NCI-H1694 treated with DMSO at 0.1 percent for 48 hours (cell line): ENCODE measurements at places on chromosomes 16 and 17.

DNA sequence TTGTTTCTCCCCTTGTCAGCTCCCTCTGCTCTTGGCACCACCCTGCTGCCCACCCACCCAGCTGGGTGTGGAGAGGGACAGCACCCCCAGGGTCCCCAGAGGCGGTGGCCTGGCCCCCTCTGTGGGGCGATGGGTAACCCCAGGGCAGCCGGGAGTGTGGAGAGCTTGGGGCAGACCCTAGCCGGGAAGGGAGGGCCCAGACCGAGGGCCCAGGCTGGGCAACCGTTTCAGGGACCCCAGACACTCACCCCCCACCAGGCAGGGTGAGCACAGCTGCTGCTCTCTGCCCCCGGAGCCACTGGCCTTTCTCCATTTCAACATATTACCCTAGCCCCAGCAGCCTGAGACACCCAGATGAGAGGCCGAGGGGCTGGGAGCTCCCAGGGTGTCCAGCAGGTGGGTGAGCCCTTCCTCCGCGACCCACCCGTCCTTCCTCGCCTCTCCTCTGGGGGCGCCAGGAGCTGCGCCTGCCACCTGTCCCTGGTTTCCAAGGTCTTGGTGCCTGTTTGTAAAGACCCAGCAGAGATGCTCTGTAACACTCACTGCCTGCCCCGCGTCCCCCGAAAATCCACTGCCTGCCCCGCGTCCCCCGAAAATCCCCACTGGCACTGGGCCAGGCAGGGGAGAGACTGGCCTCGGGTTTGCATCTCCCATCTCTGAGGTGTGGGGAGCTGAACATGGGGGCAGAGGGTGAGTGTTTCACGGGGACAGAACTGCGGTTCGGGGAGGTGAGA, 45.4 kb downstream of the BAHCC1 start:
- DNase-seq: peak; percentile 66

GRCh38 chr17:3221850-3222249, 14.4 kb downstream of the OR1A1 start:
- no peak for DNase-seq

DNA sequence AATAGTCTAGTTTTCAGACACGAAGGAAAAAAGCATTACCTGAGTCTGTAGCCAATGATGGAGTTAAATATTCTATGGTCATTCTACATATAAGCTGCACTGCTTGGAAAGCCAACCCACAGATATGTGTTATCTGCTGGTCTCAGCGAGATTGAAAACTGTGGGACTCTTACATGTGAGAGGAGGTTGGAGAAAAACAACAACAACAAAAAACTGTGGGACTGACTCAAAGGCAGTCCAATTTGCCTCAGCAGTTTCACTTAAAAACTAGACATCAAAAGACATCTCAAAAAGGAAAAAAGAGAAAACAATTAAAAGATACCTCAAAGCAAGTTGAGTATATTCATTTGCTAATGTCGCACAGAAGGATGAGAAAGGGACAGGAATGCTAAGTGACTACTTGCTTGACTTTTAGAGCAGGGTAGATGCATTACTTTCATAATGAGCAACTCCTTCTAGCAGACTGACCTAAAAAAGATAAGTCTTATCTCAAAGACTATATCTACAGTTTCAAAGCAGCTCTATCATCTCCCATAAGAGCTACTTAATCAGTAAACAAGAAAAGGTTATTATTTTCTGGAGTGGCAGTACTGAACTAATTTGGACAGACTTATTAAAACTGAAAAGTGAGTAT, 35.5 kb upstream of the ITGA2B start:
- no peak for DNase-seq

DNA sequence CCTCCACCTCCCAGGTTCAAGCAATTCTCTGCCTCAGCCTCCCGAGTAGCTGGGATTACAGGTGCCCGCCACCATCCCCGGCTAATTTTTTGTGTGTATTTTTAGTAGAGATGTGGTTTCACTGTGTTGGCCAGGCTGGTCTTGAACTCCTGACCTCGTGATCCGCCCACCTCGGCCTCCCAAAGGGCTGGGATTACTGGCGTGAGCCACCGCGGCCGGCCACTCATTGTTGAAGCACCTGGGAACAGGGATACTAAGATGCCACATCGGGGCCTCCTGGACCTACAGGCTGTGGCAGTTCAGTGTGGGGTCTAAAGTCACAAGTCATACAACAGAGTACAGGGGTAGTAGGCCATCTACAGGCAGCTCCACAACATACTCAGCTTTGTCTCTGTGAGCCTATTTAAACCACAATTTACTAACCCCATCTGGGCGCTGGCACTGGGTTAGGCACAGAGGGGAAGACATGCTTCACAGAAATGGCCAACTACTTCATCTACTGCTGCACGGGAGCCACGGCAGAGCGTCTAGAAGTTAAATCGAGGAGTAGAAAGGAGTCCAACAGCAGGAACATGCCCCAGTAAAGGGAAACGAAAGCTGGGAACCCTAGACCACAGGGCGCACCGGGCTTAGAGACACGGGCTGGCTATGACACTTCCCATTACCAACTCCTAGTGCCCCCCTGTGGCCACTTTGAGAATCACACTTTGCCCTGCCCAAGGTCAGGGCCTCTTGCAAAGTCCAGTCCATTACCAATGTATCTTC, 4.3 kb downstream of the VAMP2 start:
- DNase-seq: peak; percentile 75

DNA sequence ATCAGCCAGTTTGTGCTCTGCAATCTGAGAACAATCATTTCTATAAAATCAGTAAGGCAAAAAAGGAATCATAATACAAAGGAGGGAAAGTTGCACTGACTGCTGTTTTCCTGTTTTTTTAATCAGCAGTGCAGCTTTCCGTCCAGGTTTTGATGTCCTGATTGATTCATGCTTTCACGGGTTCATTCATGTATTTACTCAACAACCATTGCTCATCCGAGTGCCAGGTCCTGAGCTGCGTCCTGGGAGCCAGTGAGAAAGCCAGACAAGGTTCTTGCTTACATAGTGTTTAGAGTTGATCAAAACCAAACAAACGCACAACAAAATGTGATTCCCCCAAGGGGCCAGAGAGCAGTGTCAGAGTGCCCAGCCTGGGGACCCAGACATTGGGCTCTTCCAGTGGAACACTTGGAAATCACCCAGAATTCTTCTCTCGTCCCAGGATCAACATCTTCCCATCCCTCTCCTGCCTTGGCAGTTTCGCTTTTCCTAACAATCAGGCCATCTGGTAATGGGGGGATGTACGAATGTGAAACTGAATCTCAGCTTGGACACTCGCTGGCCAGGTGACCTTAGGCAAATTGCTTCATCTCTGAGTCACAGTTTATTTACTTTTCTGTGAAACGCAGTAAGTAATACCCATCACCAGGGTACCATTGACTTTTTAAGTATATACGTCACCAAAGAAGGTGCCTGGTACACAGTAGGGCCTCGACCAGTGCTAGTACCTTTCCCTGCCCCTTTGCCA, 13.3 kb upstream of the C1QL1 start:
- DNase-seq: no peak

DNA sequence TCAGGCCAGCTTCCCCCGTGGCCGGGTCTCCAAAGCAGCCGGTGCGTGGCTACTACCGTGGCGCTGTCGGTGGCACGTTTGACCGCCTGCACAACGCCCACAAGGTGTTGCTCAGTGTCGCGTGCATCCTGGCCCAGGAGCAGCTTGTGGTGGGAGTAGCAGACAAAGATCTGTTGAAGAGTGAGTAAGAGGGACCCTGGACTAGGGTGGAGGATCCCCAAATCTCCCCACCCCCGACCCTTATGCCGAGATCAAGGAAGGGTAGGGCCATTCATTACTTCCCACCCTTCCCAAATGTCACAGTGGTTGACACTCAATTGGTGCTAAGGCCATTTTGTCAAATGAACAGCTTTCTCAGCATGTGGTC, 1.2 kb downstream of the COASY start:
- no peak for DNase-seq

DNA sequence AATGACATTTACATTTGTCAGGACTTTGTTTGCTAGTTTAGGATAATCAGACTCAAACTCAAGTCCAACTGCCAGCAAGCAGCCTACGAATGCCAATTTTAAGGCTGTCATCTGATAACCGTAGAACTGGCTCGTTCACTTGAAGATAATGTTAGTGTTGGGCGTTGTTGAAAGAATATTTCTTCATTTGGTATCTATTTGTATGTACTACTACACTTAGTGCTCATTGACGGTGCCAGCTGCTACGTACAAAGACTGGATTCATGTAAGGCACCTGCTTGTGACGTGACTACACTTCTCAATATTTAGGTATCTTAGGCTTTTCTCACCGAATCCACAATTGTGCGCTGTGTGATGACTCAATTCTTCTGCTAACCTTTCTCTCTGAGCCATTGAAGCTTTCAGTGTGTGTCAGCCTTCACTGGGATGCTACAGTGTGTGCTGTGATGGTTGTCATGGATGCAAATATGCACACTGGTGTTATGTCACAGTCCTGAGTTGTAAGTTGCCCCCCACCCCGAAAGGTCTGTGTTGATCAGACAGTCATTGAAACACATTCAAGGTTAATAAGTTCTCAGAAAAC, 5.7 kb downstream of the ATP2C2 start:
- no peak for DNase-seq
